ENCODE measurements at places on chromosomes 16 and 17.

DNA sequence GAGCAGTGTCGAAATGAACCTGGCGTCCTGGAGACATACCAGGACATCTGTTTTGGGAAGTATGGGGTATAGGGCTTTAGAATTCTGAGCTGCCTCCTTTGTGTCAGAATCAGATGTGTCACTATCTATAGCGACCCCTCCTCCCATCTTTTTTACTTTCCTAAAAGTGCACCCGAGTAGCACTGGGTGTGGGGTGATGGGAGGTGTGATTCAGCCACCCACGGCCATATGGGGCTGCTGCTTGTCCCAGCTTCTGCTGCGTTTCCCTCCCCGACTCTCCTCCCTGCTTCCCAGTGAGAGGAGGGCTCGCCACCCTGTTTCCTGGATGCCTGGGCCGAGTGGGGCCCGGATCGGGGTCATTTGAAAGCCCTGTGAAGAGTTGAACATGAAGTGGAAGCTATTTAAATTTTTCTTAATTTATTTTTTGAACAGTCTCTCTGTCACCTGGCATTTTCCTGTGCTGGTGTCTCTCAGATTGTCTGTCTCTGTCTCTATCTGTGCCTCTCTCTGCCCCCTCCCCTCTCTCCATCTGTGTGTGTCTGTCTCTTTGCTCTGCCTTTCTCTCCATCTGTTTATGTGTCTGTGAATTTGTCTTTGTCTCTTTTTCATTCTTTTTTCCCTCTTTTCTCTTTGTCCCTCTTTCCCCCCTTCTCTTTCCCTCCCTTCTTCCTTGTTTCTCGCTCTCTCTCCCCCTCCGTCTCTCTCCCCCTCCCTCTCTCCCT, 638.8 kb upstream of the EEF2KMT start:
- DNase-seq, result no peak

GRCh38 chr17:45146592-45146889, 1.7 kb upstream of the HEXIM1 start:
- no peak for DNase-seq

DNA sequence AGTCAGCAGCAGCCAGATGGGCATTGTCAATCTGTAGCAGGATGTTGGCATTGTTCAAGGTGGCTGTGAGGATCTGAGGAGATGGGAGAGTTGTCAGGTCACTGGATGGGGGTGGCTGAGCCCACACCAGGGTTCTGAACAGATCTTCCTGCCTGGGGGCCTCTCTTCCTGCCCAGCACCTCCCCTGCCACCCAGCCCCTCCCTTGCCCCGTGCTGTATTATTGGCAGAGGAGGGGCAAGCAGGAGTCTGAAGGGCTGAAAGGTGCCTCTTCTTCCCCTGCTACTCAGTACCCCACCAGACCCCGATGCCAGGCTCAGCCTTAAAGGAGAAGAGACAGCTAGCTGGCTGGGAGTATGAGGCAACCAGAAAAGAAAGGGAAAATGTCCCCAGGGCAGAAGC, 93.0 kb downstream of the GOSR1 start:
- no peak for DNase-seq

DNA sequence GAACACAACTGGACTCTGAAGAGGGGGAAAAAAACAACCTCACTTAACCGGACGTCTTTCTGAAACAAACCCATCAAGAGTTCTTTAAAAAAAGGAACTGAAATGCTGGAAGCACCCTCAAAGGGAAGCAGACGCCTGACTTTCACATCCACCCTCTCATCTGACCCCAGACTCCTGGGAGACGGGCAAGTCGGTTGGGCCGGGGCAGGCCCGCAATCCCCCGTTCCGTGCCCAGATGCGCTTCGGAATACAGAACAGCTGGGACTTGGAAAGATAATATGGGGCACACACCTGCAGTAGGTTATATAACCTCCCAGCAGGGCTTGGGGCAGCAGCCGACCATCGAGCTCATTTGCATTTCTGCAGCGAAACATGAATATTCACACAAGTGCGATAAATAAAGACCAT, 3.7 kb downstream of the ARHGAP27 start:
- no peak for DNase-seq

- DNase-seq, result no peak
These were observed 378.3 kb downstream of the CPPED1 start for GRCh38 chr16:12425134-12425941.

- DNase-seq, result no peak
These were observed 421.5 kb downstream of the SLC39A11 start for GRCh38 chr17:72671016-72671415.

DNA sequence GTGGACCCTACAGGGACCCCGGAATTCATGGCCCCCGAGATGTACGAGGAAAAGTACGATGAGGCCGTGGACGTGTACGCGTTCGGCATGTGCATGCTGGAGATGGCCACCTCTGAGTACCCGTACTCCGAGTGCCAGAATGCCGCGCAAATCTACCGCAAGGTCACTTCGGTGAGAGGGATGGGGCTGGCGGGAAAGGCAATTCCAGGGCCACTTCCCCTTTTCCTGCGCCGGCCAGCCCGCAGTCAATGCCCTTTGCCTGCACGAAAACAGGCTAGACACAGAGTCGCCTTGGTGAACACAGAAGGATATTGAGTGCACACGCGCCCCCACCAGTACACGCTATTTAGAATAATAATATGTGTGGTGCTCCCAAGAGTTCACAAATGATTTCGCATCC, 4.0 kb downstream of the WNK4 start:
- no peak for DNase-seq

Measured in activated CD4-positive, alpha-beta T cell treated with anti-CD3 and anti-CD28 coated beads, Interleukin-2, amount 50 U/mL, for 48 hours (primary cell).